ENCODE measurements at places on chromosomes 2 and 18.

- no peak for DNase-seq
Measured at GRCh38 chr2:71906357-71906973, 241.2 kb downstream of the CYP26B1 start.

- peak; percentile 69 for DNase-seq
Measured at GRCh38 chr18:23805898-23806297, 116.6 kb downstream of the LAMA3 start.

DNA sequence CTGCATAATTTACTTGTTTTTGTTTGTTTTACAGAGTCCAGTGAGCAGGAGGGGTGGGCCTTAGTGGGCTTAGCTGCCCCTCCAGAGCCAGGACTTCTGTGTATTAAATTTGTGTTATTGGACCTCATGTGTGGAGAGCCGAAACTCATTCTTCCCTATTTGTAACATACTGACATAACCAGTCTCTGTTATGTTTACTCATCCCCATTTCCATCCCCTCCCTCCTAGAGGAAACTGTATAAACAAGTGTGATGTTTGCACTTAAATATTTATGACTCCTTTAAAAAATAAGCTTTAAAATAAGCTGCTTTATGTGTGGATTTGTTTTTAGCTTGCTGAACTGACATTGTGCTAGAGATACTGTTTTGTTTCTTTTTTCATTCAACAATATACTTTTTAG is 13.8 kb downstream of the ZNF512 start:
- no peak for DNase-seq

- DNase-seq: no peak
Measured at GRCh38 chr18:44678725-44679055, 2.0 kb upstream of the SETBP1 start.

DNA sequence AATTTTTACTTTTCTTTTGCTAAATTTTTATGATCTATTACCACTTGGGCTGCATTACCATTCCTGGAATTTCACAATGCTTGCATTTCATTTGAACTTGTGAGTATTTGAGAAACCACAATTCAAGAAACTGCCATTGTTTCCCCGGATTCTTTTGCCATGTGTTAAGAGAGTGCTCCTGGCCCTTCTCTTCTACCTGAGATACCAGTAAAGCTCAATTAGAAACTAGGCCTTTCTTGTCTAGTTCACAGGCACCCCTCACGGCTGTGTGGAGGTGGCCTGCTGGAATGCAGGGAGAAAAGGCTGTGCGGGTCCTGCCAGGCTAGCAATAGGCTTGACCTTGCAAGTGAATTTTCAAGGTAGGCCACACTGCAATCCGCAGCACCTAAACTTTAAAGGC is 40.8 kb downstream of the ZEB2 start:
- DNase-seq: peak; percentile 79

GRCh38 chr2:55175254-55176093 is 56.6 kb downstream of the CLHC1 start:
- peak; percentile 71 for DNase-seq

GRCh38 chr18:46400449-46400848 is 256.6 kb downstream of the LOXHD1 start:
- no peak for DNase-seq

DNA sequence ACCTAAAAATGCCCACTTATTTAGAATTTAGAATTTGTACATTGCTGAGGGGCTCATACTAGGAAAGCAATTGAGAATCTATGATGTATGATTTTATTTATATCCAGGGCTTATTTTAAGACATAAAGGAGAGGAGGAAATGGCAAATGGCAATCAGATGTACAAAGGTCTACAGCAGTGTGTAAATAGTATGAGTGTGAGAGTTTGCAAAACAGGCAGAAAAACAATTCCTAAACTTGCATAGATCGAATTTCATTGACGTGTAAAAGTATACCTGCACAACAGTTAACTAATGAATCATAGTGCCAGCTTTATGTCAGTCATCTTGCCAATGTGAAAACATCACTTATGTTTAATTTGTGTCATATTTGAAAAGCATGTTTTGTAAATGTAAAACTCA is 718.7 kb upstream of the GCFC2 start:
- no peak for DNase-seq

GRCh38 chr2:168687314-168687713 is 115.1 kb upstream of the NOSTRIN start:
- peak; percentile 49 for DNase-seq

- DNase-seq: no peak
Measured at GRCh38 chr2:162581959-162582798, 238.2 kb downstream of the GCA start.

- DNase-seq: peak; percentile 57
Measured at GRCh38 chr18:42052122-42052708, 97.2 kb downstream of the PIK3C3 start.

DNA sequence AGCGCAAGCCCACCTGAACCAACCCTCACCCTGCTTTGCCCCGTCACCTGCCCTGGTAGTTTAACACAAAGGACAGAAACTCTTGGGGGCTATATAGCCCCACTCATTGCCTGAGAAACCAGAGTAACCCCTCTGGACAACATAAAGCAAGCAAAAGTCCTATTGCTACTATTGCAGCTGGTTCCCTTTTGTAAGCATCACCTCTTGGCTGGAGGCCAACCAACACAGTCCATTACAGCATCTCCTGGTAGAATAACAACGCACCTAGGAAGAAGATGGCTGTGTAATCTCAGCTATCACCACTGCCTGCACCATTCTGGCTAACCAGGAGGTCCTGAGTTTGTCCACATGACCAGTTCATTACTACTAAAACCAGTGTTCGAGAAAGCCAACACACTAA is 36.4 kb downstream of the FLACC1 start:
- peak; percentile 4 for DNase-seq

DNA sequence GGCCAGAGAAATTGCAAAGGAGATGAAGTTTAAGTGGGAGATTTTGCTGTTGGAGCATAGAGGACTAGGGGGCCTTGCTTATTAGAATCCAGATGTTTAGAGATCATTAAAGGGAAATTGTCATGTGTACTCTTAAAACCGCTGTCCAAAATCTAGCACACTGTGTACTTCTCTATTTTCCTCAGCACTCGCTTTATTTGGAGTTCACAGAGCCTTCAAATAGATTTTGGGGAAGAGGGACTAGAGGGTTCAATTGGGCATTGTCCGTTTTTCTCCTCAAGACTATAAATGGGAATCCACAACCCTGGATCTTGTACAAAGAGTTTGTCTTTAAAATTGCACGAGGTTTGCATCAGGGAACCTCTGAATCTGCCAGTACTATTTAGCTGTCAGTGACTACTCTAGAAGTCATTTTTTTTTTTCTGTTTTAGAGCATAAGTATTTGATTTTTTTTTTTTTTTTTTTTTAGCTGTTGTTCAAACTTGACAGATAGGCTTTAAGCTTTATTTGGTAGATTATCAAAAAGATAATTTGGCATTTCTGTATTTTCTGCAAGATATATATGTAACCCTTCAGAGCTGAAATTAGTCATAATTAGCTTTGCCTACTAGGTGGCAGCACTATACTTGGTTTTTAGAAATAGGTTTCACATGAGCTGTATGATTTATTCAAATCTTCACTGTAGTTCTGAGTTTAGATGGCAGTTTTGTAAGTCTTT is 14.2 kb downstream of the PMS1 start:
- DNase-seq: peak; percentile 77

- no peak for DNase-seq
Measured at GRCh38 chr2:196205011-196205766, 33.8 kb upstream of the STK17B start.

DNA sequence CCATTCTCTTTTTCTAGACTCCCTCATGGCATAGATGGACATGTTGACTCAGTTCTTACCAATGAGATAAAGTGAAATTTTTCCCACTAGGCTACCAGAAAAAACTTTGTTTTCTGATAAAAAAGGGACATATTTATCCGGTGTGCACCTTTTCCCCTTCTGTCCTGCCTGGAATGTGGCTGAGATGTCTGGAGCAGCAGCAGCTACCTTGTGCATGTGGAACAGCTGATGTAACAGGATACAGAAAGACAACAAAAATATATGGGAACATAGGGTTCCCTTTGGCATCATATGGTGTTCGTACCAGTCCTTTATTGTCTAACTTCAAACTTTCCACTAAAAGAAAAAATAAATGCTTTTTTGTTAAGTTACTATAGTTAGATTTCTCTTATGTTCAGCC is 460.2 kb upstream of the HS6ST1 start:
- DNase-seq: no peak
